HCT116 (cell line): ENCODE measurements at places on chromosomes 2 and 18. TPM values are rescaled to one million over a fixed set of nuclear protein-coding genes. Genes with fewer than 3 reads are reported as not detected.

The TSPYL6 gene
- total RNA-seq: not detected

The EFHD1 gene
- total RNA-seq: 0.52 TPM

The TRIB2 gene
- total RNA-seq: 12.4 TPM

The C1QL2 gene
- total RNA-seq: not detected

GRCh38 chr2:219530048-219530963 lies 13.3 kb downstream of the CHPF start:
- H3K4me1 ChIP-seq: peaks cover 38% of the 10 kb centered on the region
- no peaks in the 10 kb centered on the region for H3K27me3 ChIP-seq
- no peaks in the 10 kb centered on the region for H3K36me3 ChIP-seq
- H3K4me3 ChIP-seq: no peak overlapping the region
- DNase-seq: peak; percentile 71

DNA sequence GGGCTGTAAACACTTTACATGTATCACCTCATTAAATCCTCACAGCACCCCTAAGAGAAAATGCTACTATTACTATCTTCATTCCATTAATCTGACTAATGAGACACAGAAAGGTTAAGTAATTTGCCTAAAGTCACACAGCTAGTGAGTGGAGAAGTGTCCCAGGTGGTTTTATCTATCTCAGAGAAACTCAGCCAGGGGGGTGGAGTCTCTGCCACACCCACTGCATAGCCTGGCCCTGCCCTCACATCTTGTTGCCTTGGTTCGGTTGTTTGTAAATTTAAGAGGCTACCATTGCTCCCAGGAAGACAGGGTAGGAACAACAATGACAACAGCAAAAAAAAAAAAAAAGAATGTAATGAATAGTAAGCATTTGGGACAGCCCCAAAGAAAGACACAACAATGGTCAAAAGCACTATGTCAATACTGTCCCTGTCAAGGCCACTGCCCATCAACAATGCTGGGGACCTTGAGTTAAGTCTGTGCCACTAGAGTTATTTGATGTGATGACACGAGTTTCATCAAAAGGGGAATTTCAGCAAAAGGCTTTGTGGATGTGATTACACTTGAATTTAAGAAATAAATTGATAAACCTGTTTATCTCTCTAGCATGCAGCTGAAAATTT lies 17.5 kb downstream of the CYRIA start:
- H3K27ac ChIP-seq: no peak overlapping the region
- DNase-seq: no peak

- H3K27me3 ChIP-seq: no peaks in the 10 kb centered on the region
- H3K4me1 ChIP-seq: no peaks in the 10 kb centered on the region
- no peak overlapping the region for H3K4me3 ChIP-seq
- H3K36me3 ChIP-seq: no peaks in the 10 kb centered on the region
- no peak overlapping the region for H3K27ac ChIP-seq
Observed at GRCh38 chr2:155350783-155351580, 652.5 kb downstream of the KCNJ3 start.

- H3K36me3 ChIP-seq: no peaks in the 10 kb centered on the region
- H3K27me3 ChIP-seq: no peaks in the 10 kb centered on the region
- no peaks in the 10 kb centered on the region for H3K4me1 ChIP-seq
- H3K27ac ChIP-seq: peak overlapping the region; percentile 44; the same call in 1 of the 2 replicates
Observed at GRCh38 chr2:32947484-32948143, 861 bp downstream of the LTBP1 start.

GRCh38 chr2:10283106-10284062 lies 19.3 kb upstream of the HPCAL1 start:
- H3K4me1 ChIP-seq: peaks cover 78% of the 10 kb centered on the region
- H3K36me3 ChIP-seq: no peaks in the 10 kb centered on the region
- DNase-seq: peak; percentile 88
- H3K27me3 ChIP-seq: no peaks in the 10 kb centered on the region
- peak overlapping the region; percentile 95 for H3K27ac ChIP-seq

- no peaks in the 10 kb centered on the region for H3K4me1 ChIP-seq
- no peak overlapping the region for H3K4me3 ChIP-seq
- no peak overlapping the region for H3K27ac ChIP-seq
- no peak for DNase-seq
Observed at GRCh38 chr2:48461721-48462120, 68.2 kb upstream of the STON1 start.

DNA sequence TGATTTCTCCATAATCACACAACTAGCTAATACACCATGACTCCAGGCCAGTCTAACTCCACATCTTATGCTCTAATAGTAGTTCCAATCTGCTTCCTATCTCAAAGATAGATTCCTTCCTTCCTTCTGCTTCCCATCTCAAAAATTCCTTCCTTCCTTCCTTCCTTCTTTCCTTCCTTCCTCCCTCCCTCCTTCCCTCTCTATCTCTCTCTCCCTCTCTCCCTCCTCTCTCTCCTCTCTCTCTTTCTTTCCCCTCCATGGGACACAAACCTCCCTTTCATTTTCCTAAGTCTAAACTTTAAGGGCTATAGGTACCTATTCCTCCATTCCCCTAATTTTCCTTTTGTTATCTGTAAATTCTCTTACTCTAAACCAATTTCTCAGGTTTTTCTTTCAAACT lies 62.5 kb downstream of the CCDC88A start:
- no peak for DNase-seq
- no peak overlapping the region for H3K27ac ChIP-seq
- no peaks in the 10 kb centered on the region for H3K27me3 ChIP-seq
- no peaks in the 10 kb centered on the region for H3K4me1 ChIP-seq
- H3K4me3 ChIP-seq: no peak overlapping the region

DNA sequence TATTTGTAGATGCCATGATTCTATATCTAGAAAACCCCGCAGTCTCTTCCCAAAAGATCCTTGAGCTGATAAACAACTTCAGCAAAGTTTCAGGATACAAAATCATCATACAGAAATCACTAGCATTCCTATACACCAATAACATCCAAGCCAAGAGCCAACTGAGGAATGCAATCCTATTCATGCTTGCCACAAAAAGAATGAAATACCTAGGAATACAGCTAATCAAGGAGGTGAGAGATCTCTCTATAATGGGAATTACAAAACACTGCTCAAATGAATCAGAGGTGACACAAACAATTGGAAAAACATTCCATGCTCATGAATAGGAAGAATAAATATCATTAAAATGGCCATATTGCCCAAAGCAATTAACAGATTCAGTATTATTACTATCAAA lies 551.4 kb upstream of the SLC39A10 start:
- no peaks in the 10 kb centered on the region for H3K27me3 ChIP-seq
- no peaks in the 10 kb centered on the region for H3K4me1 ChIP-seq
- no peaks in the 10 kb centered on the region for H3K36me3 ChIP-seq
- no peak for DNase-seq

DNA sequence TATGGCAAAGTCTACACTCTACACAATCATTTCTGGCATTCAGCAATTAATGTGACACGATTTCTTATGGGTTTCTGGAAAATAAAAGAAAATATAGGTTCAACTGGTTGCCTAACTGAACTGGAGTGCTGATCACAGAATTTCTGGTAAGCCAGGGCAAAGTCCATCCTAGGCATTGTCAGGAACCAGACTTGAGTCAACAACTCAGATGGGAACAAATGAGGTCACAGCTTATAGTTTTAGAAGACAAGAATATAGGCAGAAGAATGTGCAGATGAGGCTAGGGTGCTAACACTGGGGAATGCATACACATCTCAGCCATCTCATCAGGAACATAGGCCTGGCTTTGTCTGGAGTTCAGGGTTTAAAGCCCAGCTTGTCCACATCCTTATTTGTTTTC lies 317.2 kb upstream of the ID2 start:
- H3K36me3 ChIP-seq: no peaks in the 10 kb centered on the region
- H3K27ac ChIP-seq: no peak overlapping the region
- no peaks in the 10 kb centered on the region for H3K27me3 ChIP-seq
- no peak for DNase-seq
- H3K4me3 ChIP-seq: no peak overlapping the region
- no peaks in the 10 kb centered on the region for H3K4me1 ChIP-seq

- no peak overlapping the region for H3K4me3 ChIP-seq
- H3K4me1 ChIP-seq: peaks cover 32% of the 10 kb centered on the region
- no peaks in the 10 kb centered on the region for H3K27me3 ChIP-seq
- no peaks in the 10 kb centered on the region for H3K36me3 ChIP-seq
- H3K27ac ChIP-seq: no peak overlapping the region
Observed at GRCh38 chr2:132414081-132414480, 2.5 kb upstream of the GPR39 start.
